Thymus (tissue), 14 donors: ENCODE measurements at places on chromosomes 7 and 10.

DNA sequence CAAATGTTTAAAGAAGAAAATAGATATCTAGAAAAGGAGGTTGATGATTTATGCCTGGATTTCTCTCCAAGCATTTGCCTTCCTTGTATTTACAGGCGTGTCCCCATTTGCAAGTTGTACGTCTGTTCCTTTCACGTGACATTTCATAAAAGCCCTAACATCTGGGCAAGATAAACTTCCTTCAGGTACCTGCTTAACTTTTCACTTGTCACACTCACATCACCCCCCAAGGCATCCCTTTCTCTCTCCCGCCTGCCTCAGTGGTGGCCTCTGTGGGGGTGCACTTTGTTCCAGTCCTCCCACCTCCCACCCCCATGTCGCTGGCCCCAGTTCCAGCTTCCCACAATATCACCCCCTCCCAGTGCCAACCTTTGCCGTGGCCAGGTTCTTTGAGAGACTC lies 6.7 kb downstream of the TWIST1 start:
- DNase-seq = no peak

GRCh38 chr7:11642276-11642675 lies 189.7 kb downstream of the THSD7A start:
- no peak for DNase-seq

DNA sequence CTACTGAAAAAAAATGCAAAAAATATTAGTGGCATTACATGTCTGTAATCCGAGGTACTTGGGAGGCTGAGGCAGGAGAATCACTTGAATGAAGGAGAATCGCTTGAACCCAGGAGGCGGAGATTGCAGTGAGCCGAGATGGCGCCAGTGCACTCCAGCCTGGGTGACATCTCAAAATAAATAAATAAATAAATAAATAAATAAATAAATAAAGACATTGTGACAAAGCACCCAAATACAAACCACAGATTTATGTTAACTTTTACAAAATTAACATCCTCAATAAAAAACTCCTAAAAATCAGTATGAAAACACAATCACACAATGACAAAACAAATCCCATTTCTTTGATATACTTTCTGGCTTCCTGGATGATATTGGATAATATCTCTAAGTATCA lies 808.3 kb downstream of the REEP3 start:
- no peak for DNase-seq

DNA sequence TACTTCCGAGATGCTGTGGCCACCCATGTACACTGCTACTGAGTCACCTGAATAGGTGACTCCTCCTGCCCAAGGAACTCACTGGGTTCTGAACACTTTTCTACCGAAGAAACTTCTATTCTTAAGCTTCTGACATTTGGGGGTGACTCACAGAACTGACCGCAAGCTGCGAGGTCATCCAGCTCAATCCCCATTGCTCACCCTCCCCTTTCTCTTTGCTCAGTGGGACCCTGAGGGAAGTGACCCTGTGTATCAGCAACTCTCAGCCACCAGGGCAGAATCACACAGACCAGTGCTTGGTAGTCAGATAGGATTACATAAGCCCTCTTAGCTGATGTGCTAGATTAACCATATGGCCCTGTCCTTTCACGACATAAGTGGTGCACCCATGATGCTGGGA lies 46.3 kb downstream of the INSYN2A start:
- DNase-seq = no peak

- DNase-seq = no peak
Measured at GRCh38 chr7:82204694-82205093, 238.9 kb downstream of the CACNA2D1 start.

GRCh38 chr10:117094856-117095255 lies 43.2 kb downstream of the VAX1 start:
- no peak for DNase-seq

DNA sequence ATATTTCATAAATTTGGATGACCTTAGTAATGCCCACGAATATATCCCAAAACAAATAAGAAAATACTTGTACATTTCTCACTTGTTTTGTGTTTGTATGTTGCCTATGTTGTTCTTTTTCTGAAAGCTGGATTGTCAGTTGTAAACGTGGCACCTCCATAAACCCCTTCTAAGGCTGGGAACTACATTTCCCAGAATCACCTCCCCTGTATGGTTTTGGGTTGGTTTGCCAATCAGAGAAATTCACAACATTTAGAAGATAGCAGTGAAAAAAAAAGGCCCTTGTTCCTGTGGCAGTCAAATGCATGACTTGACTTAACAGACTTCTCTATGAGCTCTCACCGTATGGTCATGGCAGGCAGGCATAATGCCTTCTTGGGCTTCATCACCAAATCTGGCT lies 676.3 kb upstream of the STEAP1 start:
- no peak for DNase-seq

GRCh38 chr7:46886669-46887374 lies 695.1 kb downstream of the TNS3 start:
- no peak for DNase-seq

- no peak for DNase-seq
Measured at GRCh38 chr7:26143298-26144048, 8.5 kb upstream of the NFE2L3 start.

GRCh38 chr7:37709631-37710509 lies 26.3 kb downstream of the GPR141 start:
- DNase-seq = no peak

GRCh38 chr10:62614389-62615157 lies 189.9 kb upstream of the ADO start:
- DNase-seq = no peak

DNA sequence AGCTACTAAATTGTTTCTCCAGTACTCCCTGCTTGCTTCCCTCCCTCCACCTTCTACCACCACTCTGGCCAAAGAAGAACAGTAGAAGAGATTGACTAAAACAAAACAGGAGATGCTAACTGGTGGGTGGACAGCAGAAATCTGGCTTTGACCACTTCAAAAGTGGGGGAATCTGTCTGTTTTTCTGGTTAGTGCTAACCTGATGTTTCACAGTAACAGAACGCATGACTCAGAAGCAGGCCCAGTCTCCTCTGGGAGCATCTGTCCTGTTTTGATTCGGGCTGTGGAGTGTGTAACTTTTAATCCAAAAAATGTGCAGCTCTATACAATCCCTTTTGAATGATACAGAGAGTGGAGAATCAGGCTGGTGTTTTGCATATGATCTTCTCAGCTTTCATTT lies 32.7 kb upstream of the ZNF438 start:
- no peak for DNase-seq

DNA sequence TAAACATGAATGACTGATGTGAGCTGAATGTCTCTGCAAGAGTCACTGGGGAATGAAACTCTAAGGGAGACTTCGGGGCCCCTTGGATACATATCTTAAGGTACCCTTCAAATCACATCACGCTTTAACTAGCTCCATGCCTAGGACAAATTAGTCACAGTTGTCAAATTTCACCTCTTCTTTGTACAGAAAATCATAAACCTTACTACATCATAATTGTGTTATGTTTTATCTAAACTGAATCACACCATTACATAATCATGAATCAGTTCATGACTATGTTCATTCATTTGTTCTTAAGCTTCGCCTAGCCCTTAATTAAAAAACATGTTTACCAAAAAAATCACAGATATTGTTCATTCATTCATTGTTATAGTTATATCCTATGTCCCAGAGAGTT lies 2.1 kb upstream of the SLC13A1 start:
- DNase-seq = no peak

DNA sequence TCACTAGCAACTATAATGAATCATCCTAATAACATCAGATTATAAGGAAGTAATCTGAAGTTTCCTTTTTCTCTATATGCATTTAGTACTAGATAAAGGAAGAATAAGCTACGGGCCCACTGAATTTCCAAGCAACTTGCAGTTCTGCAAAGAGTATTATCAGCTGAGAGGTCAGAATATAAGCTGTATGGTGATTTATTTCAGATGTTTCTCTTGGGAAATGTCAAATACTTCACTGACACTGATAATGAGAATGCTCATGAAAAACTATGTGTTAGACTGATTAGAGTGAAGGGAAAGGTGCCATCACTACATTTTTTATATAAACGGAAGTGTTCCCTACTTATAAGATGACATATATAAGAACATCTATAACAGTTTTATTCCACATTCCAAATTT lies 251.2 kb upstream of the HGF start:
- no peak for DNase-seq

- DNase-seq = no peak
Measured at GRCh38 chr10:128083191-128083895, 42.9 kb downstream of the MKI67 start.

GRCh38 chr7:148524479-148525224 lies 65.9 kb upstream of the C7orf33 start:
- no peak for DNase-seq

DNA sequence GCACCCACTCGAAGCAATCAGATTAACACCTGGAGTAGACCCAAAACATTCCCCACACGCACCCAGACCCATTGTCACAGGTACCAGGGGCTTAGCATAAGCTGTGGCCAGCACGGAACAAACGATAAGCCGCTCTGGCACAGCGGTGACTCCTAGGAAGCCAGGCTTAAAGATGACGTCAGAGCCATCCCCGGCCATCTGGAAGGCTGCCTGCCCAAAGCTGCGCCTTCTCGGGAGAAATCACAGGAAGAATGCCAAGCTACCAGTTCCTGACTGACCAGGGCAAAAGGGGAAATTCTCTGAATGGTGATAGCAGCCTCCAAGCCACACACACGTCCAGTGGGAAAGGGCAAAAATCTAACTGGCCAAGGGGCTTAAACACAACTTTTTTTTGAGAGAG lies 13.0 kb upstream of the WIPI2 start:
- no peak for DNase-seq

DNA sequence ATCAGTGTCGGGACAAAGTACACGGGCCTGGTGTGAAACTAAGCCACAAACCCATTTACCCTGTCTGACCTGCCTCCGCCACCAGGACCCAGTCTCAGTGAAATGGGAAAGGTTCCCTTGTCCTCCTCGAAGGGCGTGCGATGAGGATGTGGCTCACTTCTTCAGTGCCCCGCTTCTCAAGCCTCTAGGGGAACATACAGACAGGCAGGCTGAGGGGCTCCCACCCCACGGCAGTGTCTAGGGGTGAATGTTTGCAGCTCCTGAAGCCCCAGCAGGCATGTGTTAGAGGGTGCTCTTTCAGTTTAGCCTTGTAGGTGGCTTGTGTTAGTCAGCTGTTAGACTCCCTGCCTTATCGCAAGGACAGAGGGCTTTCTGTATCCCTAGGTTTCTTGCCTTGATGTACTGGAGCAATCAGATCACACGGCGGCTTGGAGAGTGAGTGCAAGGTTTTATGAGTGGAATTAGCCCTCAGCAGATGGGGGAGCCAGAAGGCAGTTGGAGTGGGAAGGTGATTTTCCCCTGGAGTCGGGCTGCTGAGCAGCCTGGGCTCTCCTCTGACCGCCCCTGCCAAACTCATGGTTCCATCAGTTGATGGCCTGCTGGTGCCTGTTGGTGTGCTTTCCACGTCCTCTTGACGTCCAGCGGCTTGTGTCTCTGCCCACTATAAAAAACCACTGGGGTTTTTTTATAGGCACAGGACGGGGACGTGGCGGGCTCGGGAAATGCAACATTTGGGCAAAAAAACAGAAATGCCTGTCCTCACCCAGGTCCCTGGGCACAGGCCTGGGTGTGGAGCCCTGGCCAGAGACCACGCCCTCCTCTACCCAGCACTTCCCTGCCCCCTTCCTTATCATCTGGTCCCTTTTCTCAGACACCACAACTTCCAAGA lies 759 bp downstream of the NUDT1 start:
- peak; percentile 28 for DNase-seq

DNA sequence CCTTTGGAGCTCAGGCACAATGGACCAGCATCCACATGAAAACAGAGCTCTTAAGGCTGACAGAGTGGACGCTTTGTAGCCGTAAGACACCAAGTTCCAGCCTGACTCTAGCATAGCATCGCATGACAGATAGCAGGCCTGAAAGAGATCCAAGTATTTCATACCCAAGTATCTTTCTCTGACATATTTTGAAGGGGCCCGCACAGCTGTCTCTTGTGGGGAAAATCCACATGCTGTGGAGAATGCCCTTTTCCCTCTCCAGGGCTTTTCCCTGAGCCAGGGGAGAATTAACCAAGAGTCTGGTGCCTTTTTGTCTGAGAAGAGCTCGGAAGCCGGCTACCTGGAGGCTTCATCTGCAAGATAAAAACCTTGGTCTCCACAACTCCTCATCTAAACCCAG lies 51.0 kb downstream of the CFAP46 start:
- DNase-seq = no peak

DNA sequence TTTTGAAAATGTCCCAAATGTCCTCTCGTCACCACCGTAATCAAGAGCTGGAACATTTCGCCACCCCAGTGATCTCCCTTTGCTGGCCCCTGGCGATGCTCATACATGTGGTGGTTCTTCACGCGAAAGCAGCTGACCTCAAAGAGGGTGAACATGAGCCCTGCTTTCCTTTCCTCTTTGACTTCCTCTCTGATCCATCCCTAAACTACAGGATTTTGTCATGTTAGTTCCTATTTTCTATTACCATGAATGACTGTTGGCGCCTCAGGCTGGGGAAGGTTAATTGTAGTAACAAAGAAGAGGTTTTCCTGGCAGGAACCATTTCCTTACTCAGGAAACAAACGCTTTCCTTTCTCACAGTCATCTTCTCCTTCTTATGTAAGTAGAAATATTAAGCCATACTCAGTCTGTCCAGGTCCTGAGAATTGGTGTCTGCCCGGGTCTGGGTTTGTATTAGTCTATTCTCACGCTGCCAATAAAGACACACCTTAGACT lies 114.5 kb downstream of the INSYN2A start:
- no peak for DNase-seq

- no peak for DNase-seq
Measured at GRCh38 chr7:119320316-119320715, 952.7 kb upstream of the KCND2 start.

- no peak for DNase-seq
Measured at GRCh38 chr7:114759347-114760062, 162.4 kb upstream of the MDFIC start.

DNA sequence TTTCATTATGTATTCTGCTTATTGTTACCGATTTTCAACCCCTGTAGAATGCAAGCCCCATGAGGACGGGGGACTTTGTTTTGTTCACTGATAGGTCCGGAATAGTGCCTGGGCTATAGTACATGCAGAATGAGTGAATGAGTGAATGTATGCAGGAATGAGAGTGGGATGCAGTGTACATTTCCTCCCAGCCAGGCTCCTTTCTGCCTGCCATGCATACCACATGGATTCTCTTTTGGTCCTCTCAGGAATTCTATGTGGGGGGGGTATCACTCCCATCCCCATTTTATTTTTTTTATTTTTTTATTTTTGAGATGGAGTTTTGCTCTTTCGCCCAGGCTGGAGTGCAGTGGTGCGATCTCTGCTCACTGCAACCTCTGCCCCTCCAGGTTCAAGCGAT lies 16.7 kb downstream of the TRIM56 start:
- DNase-seq = no peak

DNA sequence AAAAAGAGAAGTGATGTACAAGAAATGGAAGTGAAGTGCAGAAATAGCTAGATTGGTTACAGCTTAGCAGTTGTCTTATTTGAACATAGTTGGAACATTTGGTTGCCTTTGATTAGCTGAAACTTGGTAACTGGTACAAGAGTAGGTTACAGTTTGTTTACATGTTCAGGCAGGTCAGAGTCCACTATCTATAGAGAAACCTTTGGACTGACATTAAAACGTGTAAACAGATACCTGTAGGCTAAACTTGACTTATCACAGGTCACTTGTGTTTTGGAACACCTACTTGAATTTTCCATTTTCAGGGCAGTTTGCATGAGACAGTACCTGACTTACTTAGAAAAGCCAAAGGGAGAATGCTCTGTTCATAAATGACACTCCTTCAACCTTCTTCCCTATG lies 28.5 kb upstream of the CYP2C8 start:
- no peak for DNase-seq

GRCh38 chr7:142626420-142627035 lies 122.7 kb upstream of the PRSS1 start:
- peak; percentile 83 for DNase-seq

- DNase-seq = no peak
Measured at GRCh38 chr7:155219947-155220769, 77.5 kb upstream of the INSIG1 start.
